ENCODE measurements at places on chromosomes 1 and 21.
A peak's percentile ranks its signal among the peaks of the same experiment; 100 is the strongest.

- no peak for DNase-seq
These were observed 352.5 kb upstream of the KAZN start for GRCh38 chr1:14245954-14246353.

DNA sequence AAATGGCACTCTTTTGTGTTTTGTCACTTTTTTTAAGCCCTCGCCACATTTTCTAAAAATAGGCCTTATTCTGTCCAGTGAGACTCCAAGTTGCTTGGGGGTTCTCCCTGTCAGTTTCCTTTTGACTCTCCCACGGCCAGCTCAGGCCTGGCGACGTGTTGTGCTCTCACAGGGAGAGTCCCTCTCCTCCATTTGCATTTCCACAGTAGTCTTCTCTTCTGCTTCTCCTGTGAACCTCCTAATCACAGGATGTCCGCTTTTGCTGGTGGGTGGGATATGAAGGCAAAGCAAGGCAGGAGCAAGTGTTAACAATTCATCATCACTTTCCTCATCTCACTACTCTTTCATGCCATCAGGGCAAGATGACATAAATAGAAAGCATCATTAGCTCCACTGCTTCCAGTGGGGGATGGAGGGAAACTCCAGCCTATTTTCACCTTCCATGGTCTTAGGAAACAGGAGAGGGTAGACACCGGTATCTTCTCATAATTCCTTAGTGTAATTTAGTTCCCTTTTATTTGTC lies 99.8 kb downstream of the INTS7 start:
- no peak for DNase-seq

DNA sequence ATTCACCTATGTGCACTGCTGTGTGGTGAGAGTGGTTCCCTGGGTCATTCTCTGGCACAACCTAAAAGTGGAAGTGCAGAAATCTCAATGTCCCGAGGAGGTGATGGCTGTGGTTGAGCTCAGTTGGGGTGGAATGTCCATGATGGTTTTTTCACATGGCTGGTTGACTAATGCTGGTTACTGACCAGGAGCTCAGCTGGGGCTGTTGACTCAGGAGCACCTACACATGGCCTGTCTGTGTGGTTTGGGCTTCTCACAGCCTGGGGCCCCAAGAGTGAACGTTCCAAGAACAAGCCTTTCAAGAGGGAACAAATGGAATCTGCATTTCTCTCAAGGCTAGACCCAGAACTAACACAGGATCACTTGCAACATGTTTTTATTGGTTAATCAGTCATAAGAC lies 6.4 kb upstream of the KANK4 start:
- no peak for DNase-seq

DNA sequence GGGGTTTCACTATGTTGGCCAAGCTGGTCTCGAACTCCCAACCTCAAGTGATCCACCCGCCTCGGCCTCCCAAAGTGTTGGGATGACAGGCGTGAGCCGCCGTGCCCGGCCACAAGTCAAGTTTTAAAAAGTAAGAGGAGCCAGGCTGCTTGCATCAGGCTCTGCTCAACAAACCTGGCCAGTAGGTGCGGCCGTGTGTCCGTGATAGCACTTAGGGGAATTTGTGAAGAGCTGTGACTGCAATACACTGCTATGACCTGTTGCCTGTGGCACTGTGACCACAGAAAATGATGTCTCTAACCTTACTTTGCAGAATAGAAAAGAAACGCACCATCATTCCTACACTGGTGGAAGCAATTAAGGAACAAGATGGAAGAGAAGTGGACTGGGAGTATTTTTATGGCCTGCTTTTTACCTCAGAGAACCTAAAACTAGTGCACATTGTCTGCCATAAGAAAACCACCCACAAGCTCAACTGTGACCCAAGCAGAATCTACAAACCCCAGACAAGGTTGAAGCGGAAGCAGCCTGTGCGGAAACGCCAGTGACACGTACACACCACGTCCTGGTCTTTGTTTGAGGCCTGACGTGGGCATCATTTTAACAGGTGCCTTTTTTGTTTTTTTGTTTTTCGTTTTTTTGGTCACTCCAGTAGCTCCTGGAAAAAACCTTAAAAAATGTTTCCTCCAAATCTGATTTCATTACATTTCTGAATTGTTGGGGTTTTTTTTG lies 16.7 kb downstream of the C1orf174 start:
- no peak for DNase-seq

- no peak for DNase-seq
These were observed 434.2 kb downstream of the RWDD3 start for GRCh38 chr1:95668165-95668564.

DNA sequence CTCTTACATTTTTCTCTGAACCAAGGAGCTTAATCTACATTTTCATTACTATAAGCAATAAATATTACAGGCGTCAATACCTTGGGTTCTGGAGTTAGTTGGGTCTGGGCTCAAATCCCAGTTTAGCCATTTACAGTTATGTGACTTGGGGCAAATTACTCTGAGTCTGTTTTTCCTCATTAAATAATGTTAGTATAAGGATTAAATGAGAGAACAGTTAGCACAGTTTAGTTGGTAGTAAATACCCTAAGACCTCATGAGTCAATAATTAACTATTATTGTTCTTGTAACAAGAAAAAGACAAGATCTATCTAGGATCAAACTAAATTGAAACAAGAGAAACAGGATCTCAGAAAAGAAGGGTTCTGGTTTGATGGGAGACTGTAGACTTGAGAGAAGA lies 4.6 kb downstream of the C1orf116 start:
- DNase-seq: no peak

- DNase-seq: no peak
These were observed 901.2 kb downstream of the TTLL7 start for GRCh38 chr1:83097715-83098114.

DNA sequence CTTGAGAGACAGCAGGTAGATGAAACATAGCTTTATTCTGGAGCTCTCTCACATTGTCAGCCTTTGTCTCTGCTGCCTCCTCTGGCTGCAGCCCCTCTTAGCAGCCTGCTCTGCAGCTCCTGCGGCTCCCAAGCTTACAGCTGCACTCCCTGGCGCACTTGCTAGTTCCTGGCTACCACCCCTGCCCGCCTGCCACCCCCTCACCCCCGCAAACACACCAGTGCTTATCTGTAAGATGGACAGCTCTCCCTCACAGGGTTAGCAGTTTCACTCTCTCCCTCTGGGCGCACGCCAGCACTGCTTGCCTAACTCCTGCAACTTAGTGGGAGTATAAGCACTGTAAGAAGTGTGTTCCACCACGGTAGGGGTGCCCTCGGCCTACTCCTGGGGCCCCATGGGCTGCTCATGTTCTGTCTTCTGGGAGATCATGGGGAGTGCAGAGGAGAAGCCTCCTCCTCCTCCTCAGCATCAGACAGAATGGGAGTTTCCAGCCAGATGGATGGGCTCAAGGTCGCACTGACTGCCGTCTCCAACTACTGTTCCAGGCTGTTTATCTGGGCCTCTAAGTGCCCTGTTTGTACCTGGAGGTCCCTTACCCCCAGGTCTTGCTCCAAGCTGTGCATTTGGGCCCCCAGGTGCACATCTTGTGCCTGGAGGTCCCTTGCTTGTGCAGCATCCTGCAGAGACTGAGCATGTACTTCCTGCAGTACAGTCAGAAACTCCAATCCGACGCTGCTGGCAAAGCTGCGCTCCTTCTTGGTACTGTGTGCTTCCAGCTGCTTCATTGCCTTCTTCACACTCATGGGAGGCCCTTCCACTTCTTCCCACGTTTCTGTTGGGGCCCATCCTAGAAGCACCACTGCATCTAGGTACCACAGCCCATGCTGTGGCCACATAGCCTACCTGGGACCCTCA lies 1388.1 kb downstream of the AMY1C start:
- no peak for DNase-seq

- DNase-seq: peak; percentile 59
These were observed 50.6 kb upstream of the LYPLAL1 start for GRCh38 chr1:219123036-219123435.

GRCh38 chr1:190320952-190321351 lies 156.7 kb downstream of the BRINP3 start:
- DNase-seq: peak; percentile 25

GRCh38 chr1:162823231-162823630 lies 32.7 kb downstream of the HSD17B7 start:
- DNase-seq: no peak

DNA sequence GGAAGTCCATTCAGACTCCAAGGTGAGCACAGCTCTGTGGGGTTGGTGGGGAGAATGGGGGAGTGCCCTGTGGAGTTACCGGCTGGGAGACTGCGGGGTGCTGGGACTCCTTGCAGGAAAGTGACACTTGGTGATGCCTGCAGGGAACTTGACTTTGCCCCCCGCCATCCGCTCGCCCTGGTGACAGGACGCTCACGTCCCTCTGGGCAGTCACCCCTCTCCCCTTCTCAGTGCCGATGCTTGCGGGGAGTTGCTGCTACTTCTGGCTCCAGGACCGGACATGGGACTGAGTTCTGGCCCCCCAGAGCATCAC lies 209.5 kb upstream of the C1orf174 start:
- DNase-seq: no peak

DNA sequence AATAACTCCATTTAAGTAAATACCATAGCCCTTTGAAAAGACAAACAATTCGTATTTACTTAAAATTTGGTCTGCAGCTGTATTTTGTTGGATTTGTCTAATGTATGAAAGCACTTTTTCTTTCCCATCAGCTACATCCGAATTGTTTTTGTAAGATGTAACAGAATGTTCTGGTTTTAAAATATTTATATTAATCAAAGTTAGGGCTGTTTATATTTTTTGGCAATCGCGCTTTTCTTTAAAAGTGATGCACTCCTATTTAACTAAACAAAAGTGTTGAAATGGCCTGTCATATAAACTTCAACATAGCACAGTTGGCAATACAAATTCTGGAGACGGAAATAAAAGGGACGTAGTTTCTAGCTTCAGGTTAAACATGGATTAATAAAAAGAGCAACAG lies 216.3 kb upstream of the ADGRL2 start:
- no peak for DNase-seq

GRCh38 chr1:155681776-155682175 lies 6.8 kb downstream of the YY1AP1 start:
- DNase-seq: no peak

GRCh38 chr1:47618222-47618720 lies 180.4 kb downstream of the FOXD2 start:
- no peak for DNase-seq

DNA sequence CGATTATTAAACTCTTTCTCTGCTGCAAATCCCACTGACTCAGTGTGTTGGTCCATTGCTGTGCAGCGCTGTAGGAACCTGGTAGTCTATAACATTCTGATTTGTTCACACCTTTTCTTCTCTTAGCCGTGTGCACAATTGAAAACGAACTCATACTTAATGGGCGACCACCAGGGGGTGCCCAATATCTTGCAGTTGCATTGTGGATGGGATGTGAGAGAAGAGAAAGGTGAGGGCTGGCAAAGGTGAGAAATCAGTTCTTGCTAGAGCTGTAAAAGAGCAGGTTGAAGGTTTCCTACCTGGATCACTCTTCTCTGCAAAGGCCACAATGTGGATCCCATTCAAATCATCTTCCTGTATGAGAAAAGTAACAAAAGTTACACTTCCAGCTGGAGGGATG lies 51.0 kb downstream of the CASQ2 start:
- DNase-seq: peak; percentile 22

- no peak for DNase-seq
These were observed 45.6 kb upstream of the JAK1 start for GRCh38 chr1:65011983-65012382.

DNA sequence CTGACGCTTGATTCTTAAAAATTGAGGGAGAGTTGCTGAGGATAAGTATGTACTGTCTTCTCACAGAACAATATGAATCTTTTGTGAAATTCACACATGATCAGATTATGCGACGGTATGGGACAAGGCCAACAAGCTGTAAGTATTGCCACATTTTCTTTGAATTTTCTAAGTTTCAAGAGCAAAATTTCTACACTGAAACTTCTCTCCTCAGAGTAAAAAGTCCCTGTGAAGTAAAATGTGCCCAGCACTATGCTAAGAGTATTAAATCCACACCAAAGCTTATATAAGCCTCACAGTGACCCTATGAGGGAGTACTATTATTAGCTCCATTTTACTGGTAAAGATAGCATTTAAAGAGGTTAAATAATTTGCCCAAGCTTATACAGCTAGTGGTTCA lies 12.2 kb downstream of the AKIRIN1 start:
- no peak for DNase-seq

- DNase-seq: no peak
These were observed 1.0 kb downstream of the TMEM61 start for GRCh38 chr1:54981466-54981865.

DNA sequence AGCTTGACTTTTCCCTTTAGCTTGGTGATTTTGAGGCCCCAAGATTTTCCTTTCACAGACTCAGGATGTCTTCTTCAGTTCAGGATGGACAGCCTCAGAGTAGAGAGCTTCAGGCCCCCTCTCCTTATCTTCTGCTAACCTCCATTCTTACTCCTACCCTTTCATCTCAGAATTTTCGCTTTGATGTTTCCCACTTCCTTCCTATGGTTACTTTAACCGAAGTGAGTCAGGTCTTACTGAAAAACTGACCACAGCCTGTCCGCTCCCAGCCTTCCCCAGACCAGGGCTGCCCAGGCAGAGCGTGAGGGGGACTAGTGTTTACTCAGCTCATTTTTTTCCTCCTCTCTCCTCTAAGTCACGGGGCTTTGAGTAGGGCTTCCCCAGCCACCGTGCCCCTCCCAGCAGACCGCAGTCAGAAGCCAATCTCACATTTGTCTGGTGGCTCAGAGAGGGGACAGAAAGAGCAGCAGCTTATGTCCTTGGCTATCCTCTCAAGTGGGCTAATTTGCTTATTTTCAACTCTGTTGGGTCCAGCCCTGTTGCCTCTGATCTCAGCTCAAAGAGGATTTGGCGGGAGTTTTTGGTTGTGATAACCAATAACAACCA lies 4.2 kb upstream of the IL19 start:
- DNase-seq: no peak

GRCh38 chr21:46254208-46254975 lies 25.8 kb upstream of the LSS start:
- no peak for DNase-seq

- no peak for DNase-seq
These were observed 6.6 kb downstream of the CSF1 start for GRCh38 chr1:109917051-109917767.

GRCh38 chr1:233446935-233447334 lies 119.4 kb downstream of the MAP3K21 start:
- DNase-seq: no peak

DNA sequence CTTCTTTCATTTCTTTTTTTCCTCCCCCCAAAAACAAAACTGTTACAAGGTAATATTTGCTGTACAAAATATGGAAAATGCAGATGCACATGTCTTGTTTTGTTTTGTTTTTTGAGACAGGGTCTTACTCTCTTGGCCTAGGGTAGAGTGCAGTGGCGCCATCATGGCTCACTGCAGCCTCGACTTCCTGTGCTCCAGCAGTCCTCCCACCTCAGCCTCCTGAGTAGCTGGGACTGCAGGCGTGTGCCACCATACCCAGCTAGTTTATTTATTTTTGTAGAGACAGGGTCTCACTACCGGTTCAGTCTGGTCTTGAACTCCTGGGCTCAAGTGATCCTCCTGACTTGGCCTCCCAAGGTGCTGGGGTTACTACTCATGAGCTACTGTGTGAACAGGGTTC lies 15.5 kb downstream of the PRRC2C start:
- no peak for DNase-seq

DNA sequence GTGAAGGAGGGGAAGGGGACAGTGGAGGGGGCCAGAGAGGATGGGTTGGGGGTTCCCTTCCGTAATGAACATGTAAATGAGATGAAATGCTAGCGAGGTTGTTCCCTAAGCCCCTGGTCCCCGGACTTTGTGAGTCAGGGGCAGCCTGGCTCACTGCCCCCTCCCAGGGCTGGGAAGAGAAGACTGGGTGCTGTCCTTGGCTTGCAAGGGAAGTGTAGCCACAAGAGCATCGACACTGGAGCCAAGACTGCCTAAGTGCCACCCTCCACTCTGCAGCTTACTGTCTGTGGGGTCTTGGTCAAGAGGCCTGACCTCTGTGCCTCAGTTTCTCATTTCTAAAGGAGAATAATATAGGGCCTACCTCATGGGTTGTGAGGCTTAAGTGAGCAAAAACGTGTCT lies 483 bp downstream of the PEAR1 start:
- DNase-seq: no peak

Measured in muscle of arm (tissue), 14 donors.